ENCODE measurements at places on chromosomes 2 and 18. TPM values are rescaled to one million over a fixed set of nuclear protein-coding genes. Genes with fewer than 3 reads are reported as not detected.

DNA sequence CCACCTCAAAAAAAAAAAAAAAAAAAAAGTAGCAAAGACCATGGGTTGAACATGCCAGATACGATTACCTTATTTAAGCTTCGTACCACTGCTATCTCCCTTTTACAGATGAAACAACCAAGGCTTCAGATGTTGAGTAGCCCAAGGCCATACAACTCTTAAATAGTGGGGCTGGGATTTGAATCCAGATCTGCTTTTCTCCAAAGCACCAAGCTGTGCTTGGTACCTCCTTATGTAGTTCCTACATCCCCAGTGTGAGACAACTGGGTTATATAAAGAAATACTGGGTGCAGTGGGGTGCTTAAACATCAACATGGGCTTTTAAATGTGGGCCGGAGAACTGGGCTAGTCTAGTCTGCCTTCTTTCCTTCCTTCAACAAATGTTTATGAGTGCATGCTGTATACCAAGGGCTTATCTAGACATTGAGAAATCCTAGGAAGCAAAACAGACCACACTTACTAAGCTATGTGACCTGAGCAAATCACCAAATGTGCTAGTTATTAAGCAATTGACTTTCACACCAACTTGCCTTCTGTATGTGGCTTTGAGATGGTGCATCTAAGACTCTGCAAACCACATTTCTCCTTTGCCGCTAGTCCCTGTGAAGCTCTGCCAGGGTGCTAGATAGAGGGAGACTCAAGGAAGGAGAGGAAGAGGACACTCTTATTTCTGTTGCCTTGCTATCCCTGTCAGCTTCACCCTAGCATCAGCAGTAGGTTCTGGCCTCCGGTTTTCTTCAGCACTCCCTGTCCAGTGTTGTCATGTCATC, 206.8 kb upstream of the FBXO11 start:
- no peak for DNase-seq

DNA sequence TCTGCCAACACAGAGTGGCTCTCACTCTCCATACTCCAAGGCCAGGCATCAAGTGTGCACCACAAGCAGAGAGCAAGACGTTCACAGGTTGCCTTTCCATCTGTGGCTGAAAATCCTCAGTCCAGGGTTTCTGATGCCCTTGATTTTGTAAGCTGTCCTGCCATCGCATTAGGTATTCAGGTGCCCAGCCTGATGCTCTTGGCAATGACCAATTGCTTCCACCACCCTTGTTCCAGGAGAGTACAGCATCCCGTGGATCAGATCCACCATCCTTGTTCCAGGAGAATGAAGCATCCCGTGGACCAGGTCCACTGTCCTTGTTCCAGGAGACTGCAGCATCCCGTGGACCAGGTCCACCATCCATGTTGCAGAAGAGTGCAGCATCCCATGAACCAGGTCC, 133.4 kb upstream of the GPC1 start:
- DNase-seq = no peak

GRCh38 chr2:71785516-71785981, 332.2 kb downstream of the DYSF start:
- no peak for DNase-seq

DNA sequence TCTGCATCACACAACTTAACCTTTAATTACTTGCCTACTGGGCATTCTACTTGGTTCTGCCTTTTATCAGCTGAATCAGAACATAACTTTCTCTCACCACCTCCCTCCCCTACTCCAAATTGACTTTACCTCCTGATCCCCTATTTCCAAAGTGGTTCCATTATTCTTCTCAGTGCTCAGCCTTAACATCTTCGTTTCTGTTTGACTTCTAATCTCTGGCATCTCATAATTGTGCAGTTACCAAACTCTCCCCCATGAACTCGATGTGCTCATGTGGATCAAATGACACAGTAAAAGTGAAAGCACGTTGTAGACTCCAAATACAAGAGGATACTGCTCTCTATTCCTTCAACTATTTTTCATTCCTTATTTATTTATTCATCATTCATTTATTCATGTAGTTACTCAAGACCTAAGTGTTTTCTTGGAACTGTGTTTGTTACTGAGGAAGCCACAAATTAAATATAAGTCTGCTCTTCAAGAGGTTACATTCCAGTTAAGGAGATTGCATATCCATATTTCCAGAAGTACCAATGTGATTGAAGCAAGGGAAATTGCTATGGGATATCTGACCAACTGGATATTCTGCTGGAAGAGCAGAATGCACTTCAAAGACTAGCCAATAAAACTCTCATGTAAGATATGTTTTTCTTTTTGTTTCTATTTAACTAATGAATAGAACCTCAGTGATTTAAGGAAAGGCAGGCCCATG, 158.8 kb downstream of the TMEFF2 start:
- DNase-seq = no peak

- DNase-seq = no peak
Measured at GRCh38 chr18:79466591-79466990, 70.9 kb downstream of the NFATC1 start.

CRYBA2 gene
- 23.1 TPM for total RNA-seq

MROH2A gene
- total RNA-seq = not detected

GRCh38 chr2:176814274-176814673, 398.3 kb upstream of the HNRNPA3 start:
- DNase-seq = no peak

- DNase-seq = no peak
Measured at GRCh38 chr2:186614373-186614772, 24.5 kb downstream of the ITGAV start.

DNA sequence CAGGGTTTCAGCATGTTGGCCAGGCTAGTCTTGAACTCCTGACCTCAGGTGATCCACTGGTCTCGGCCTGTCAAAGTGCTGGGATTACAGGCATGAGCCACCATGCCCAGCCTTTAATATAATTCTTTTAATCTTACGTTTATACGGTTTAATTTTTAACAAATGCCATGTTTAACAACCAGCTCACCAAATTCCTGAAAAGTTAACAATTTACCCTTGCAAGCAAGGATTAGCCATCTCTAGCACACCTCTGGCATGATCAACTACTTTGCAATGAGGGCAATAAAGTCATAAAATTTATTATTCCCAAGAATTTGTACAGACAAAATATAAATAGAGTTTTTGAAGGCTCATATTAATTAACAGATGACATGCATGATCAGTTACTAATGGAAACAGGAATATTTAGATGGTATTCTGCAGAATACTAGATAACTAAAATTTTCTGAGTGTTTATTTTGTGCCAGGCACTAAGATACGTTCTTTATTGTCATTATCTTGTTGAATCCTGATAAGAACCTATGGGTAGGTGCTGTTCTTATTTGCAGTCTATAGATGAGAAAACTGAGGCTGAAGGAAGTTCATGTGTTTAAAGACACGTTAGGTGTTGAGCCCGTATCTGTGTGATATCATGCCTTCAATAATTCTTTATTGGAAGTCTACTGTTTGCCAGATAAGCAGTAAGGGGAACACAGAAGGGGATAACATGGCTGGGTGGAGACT, 190.1 kb downstream of the CDCA7 start:
- DNase-seq = peak; percentile 15

GNLY gene
- total RNA-seq = 5.6 TPM

DNA sequence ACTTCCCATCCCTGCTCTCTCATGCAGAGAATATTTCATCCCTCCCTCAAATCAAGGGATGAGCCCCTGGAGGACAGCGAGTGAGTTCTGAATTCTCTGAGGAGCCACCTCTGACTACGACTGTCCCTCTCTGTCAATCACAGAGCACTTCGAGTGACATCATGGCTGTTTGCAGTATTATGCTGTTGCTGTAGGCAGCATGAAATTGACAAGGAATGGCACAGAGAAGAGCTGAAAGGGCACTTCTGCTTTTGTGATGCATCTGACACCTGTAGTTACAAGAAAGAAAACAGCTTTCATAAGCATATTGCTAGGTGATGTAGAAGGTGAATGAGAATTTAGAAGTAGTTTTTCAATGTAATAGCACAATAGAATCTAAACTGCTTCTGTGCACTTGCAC, 166.9 kb downstream of the ARHGAP15 start:
- DNase-seq = no peak

GRCh38 chr2:189179570-189179950, at the start of gene COL5A2:
Gene COL5A2 (minus strand): TSS chr2:189179761. CDS start chr2:189179604, 157 bp downstream.
- no peak for DNase-seq

THAP4 gene
- total RNA-seq = 59.0 TPM

- no peak for DNase-seq
Measured at GRCh38 chr2:69260666-69261065, 126.4 kb downstream of the GFPT1 start.

- no peak for DNase-seq
Measured at GRCh38 chr2:50126845-50127244, 905.1 kb downstream of the NRXN1 start.

- DNase-seq = no peak
Measured at GRCh38 chr2:239965318-239965717, 59.8 kb downstream of the NDUFA10 start.

- no peak for DNase-seq
Measured at GRCh38 chr2:241768850-241769249, 7.8 kb upstream of the GAL3ST2 start.

DNA sequence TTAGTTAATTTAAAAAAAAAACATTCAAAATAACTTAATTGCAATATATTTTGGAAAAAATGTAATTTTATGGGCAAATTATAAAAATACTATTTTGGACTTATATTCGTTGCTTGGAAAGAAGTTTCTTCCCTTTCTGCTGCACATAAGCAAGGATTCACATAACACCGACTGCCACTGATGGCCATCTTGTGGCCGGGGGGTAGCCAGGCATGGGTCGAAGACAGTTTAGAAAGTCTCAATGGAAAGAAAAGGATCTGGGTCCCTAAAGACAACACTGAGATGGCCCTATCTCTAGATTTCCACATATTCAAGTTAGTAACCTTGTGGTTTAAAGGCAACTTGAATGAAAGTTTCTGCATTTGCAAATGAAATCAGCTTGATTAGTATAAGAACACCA, 318.6 kb downstream of the AKAIN1 start:
- no peak for DNase-seq

PLA2R1 gene
- total RNA-seq = 1.3 TPM

GRCh38 chr2:96098900-96099590, 17.3 kb downstream of the ADRA2B start:
- DNase-seq = peak; percentile 7

- DNase-seq = no peak
Measured at GRCh38 chr2:95077530-95077825, 44.1 kb downstream of the MRPS5 start.

GRCh38 chr2:160278879-160279177, 78.8 kb upstream of the ITGB6 start:
- no peak for DNase-seq

GRCh38 chr18:79545736-79546171, 133.8 kb upstream of the CTDP1 start:
- no peak for DNase-seq
